Activated naive CD4-positive, alpha-beta T cell treated with anti-CD3 and anti-CD28 coated beads, Interleukin-2, amount 50 U/mL, for 72 hours (primary cell): ENCODE measurements at places on chromosomes 12 and 14. TPM values are rescaled to one million over a fixed set of nuclear protein-coding genes. Genes with fewer than 3 reads are reported as not detected.

AICDA gene
- not detected for total RNA-seq

CMTM5 gene
- total RNA-seq, result not detected

DBX2 gene
- not detected for total RNA-seq

ANO2 gene
- total RNA-seq, result not detected

CPM gene
- 55.9 TPM for total RNA-seq

RPS6KL1 gene
- total RNA-seq, result 1.1 TPM

ATP2A2 gene
- 132 TPM for total RNA-seq

FAIM2 gene
- 0.52 TPM for total RNA-seq

TULP3 gene
- total RNA-seq, result 4.9 TPM

CNOT2 gene
- total RNA-seq, result 67.2 TPM

RNF31 gene
- 90.7 TPM for total RNA-seq

DNA sequence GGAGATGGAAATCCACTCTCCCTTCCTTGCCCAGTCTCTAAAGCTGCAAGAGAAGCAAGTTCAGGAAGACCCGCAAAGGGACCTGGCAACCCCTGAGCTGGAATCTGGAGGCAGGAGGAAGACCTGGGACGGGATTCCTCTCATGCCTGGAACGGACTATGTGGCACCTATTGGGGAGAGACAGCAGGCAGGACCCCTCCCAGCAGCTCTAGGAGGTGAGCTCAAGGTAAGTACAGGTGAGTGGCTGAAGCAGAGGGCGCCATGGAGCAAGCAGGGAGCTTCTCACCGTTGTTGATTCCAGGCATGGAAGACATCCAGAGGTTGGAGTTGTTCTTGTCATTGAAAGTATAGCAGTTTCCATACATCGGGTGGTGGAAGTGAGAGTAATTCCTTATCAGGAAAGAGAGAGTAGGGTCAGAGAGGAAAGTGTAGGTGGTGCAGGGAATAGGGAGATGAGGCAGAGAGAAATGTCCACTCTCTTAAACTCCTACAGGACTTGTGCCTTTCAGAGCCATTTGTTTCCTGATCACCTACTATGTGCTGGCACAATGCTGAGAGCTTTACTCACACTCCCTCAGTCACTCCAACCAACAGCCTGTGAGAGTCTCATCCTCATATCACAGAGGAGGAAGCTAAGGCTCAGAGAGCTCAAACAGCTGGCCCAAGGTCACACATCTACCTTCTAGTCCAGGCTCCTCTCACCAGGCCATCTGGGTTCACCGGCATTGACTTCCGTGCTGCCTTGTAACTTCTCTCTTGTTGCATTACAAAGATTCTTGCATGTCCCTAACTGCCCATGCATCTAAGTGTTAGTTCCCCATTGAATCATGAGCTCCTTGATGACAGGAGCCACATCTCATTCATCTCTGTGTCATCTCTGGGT is 13.9 kb upstream of the TNFRSF1A start:
- DNase-seq, result no peak

DNA sequence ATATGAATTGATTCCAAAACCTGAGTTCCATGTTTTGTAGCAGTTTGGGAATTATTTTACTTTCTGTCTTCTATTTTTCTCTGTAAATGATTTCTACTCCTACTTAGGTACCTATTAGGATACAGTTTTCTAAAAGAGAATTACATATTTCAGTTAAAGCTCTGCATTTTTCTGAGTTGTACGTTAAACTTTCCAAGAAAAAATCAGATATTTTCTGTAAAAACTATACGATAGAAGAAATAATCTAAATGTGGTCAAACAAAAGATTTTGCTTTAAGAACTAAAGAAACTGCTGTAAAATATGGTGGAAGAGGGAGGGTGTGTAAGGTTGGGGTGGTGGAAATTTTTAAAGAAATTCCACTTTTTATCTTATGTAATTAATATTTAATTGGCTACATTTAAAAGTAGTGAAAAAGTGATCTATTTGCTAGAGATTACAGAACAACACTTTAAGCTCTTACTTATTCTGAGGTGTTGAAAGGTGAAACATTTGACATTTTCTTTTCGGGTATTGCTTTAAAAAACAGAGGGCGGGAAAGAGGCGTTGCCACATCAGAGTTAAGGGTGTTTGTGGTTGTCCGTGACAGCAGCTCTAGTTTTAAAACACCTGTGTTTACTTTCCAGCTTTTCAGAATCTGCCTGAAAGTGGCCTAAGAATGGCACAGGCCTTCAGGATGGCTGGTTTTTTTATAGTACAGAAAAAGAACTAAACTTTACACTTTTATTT is 187.3 kb downstream of the MIPOL1 start:
- no peak for DNase-seq

GRCh38 chr12:9933958-9934357 is 1.8 kb upstream of the CLEC2A start:
- no peak for DNase-seq

DNA sequence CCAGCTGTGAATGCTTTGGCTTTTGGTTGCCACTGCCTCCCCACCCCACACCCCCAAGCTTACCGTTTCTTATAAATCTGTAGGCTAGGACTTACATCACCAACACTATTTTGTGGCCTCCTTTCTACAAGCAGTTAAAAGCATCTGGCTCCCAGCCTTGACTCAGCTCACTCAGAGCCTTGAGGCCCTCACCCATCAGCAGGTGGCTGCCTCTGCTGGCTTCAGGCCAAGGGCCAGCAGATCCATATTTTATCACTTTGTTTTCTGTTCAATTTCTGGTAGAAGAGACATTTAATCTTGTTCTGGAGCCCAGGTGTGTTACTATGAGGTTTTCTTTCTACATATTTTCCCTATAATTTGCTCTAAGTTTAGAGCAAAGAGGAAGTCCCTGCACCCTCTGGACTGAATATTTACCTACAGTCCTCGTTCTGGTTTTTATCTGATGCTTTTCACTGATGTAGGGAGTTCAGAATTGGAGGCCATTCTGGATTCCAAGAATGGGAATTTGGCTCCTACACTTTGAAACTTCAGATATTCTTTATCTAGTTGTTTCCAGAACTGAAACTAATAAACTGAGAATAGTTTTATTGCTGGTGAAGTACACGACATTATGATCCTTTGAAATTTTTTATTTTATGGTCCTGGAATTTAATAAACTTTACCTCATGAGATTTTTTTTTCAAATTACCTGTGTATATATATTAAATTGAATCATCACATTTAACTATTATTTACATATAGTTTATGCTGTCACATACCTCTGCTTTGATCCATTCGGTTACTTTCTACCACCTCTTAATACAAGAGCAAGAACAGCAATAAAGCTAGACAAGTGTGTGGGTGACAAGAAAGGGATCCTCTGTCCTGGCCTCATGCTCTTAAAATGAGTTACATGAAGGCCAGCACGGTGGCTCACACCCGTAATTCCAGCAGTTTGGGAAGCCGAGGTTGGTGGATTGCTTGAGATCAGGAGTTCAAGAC is 22.2 kb downstream of the PLBD1 start:
- no peak for DNase-seq

GRCh38 chr12:6606331-6607131 is 648 bp downstream of the CHD4 start:
- DNase-seq, result peak; percentile 79

GRCh38 chr12:42090899-42091298 is 53.8 kb downstream of the GXYLT1 start:
- no peak for DNase-seq

GRCh38 chr14:61160798-61161197 is 120.3 kb downstream of the TMEM30B start:
- DNase-seq, result no peak

DNA sequence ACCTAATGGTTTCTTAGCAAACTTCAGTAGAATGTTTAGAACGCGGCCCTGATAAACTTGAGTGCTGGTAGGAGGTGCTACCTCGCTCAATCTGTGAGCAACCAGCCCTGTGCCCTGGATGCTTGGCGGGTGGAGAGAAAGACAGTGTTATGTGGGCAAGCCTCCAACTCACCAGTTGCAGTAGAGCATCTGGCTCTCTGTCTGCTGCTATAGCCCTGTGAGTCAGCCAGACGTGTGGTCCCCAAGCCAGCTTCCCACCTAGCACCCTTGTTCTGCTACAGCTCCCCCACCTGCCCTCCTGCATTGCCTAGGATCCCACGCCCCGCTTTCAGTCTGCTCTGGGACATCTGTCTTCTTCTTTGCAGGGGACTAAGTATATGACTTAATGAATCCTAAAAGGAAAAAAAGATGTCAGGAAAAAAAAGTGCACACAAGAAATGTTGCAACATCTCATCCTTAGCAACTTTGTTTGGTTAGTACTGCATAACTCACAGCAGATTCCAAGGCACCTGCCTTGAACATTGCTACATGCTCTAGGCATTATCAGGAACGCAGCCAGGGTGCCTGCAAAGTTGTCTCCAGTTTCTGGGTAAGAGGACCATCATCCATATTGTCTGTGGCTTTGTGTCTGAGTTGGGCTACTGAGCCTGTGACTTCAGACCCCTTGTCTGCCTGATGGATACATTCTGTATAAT is 13.6 kb downstream of the SNRNP35 start:
- DNase-seq, result no peak

DNA sequence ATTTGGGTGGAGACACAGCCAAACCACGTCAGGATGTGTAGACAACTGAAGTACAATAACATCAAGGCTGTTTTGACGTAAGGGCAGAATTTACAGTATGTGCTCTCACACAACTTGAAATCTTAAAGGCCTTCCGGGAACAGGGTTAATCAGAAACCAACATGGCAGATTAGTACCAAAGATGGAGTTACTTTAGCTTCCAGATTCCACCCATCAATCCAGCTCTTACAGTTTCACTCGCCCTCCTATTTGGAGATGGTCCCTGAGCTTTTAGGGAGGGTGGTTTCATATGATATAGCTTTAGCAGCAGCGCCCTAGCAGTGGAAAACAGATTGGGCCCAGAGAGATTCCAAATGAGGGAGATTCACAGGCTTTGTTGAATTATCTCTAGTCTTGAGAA is 2.0 kb upstream of the XPOT start:
- DNase-seq, result no peak

DNA sequence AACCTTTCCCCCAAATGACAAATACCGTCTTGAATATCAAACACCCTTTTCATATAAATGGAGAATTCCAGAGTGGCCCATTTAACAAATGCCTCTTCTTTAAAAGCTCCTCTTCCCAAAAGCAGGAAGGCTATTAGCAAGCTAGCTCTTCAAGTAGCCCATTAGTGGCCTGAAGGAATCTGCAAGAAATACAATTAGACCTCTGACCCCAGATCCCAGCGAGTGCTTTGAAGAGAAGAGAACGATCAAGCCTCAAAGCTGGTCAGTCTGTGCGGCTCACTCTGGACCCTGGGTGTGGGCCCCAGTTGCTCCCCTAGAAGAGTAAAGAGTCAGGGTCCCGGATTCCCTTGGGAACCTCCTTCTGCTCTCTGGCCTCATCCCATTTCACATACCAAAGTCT is 325.6 kb downstream of the NUAK1 start:
- DNase-seq, result no peak

DNA sequence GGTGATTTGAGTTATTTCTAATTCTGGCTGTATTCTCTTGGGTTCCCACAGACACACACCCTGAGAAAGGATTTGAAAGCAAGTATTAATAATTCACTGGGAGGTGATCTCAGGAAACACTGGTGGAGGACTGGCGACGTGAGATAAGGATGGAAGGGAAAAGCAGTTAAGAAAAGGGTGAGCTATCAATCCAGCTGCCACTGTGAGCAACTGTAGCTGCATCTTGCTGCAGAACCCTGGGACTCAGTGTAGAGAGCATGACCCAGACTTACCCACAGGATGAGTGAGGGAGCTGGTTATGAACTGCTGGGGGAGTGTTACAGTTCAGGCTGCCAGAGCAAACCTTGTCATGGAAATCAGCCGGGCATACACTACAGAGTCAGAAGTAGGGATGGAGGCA is 71.9 kb downstream of the RESF1 start:
- DNase-seq, result no peak

- no peak for DNase-seq
Observed at GRCh38 chr14:80003138-80003537, 208.2 kb downstream of the DIO2 start.

- no peak for DNase-seq
Observed at GRCh38 chr14:78083837-78084236, 86.3 kb upstream of the NRXN3 start.

DNA sequence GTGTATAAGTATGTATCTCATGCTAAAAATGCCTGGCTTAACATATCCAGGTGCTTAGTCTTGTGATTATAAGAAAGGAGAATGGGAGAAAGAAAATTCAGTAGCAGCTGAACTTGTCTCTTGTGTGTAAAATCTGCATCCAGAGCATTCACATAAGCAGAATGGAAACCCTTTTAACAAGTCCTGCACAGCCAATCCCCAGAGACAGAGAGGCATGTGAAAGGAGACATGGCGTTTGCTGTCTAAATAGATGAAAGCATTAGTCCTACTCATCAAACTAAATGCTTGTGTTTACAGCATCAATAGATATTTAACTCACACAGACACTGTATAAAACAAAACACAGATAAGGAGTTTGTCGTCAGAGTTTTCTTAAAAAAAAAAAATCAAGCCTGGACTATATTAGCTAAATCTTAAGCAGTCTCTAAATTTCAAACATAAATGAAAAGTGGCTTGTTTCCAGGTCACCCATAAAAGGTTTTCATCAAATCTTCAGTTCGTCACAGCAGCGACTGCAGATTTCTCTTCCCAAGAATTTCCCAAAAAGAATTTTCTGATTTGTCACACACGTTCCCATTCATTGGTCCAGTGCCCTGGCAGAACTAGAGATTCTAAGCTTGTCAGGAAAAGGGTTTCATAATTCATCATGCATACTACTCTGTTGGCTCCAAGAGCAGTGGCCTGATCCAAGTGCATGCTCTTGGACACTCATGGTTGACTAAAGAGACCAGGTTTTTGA is 249.2 kb downstream of the BTG1 start:
- DNase-seq, result no peak

- no peak for DNase-seq
Observed at GRCh38 chr14:65770681-65771080, 358.2 kb downstream of the FUT8 start.

- no peak for DNase-seq
Observed at GRCh38 chr12:19412844-19413243, 26.4 kb upstream of the AEBP2 start.

- no peak for DNase-seq
Observed at GRCh38 chr14:53494587-53494986, 341.5 kb upstream of the DDHD1 start.

DNA sequence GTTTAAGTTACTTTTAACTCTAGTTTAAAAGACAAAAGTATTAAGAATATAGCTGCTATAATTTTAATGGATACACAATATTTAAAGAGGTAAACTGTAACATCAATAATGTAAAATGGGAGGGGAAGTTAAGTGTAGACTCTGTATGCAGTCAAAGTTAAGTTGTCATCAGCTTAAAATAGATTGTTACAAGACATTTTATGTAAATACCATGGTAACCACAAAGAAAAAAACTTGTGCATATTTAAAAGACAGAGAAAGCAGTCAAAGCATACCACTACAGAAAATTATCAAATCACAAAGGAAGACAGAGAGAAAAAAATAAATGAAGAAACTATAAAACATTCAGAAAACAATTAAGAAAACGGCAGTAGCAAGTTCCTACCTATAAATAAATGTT is 73.3 kb downstream of the CEP128 start:
- no peak for DNase-seq
